ENCODE measurements at places on chromosomes 13 and 19.

- peak; percentile 7 for DNase-seq
These were observed 1725.2 kb downstream of the EFNB2 start for GRCh38 chr13:104810242-104810641.

DNA sequence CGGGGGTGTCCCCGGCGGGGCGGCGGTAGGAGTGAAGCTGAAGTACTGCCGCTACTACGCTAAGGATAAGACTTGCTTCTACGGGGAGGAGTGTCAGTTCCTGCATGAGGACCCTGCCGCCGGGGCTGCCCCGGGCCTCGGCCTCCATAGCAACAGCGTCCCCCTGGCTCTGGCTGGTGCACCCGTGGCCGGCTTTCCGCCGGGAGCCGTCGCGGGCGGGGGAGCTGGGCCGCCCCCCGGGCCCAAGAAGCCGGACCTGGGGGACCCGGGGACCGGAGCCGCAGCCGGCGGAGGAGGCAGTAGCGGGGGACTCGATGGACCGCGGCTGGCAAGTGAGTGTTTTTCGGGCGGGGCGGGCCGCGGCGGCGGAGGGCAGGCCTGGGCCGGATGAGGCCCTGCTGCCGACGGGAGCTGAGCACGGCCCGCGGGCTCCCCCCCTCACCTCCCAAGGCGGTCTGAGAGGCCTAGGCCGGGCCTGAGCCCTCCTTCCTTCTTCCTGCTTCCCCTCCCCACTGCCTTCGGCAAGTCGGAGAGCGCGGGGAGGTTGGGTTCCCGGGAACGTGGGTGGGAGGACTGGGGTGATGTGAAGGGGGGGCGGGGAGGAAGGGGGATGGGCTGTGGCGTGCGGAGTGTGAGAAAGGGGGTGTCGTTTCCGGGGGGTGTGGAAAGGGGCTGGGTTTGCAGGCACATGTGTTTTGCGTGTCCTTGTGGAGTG lies 568 bp downstream of the PAN3 start:
- peak; percentile 87 for DNase-seq

- no peak for DNase-seq
These were observed 207.8 kb downstream of the POSTN start for GRCh38 chr13:37390735-37391134.

DNA sequence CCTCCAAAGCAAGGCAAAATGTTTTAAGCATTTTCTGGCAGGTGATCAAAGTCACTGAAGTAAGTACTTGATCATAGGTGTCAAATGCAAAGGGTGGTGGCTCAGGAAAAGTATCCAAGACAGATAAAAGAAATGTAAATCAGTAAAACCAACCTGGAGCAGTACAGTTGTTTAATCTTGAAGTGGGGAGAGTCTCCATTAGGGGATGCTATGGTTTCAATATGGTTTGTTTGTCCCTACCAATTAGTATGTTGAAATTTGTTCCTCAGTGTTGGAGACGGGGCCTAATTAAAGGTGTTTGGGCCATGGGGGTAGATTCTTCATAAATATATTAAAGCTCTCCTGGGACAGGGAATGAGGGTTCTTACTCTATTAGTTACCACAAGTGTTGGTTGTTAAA lies 1781.7 kb upstream of the PRR20A start:
- no peak for DNase-seq

DNA sequence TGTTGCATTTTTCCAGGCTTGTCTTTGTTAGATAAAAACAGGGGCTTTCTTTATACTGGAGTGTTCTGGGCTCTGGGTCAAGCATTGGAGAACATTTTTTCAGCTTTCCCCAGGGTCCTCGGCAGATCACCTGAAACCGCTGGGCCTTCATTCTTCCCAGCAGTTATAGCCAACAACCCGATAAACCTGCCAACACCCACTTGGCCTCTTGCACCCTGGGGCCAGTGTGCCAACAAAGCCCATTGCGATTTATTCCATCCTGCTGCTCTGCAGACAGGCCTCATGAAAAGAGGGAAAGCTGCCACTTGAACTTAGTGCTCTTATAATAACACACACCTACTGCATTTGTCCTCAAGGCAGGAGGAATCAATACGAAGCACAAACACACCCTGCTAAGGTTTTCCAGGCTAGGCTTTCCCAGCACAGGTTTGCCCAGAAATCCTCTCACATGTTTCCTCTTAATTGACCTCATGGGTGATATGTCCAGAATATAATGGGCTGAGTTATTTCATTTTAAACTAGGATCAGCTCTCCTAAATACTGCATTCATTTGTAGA lies 669.3 kb downstream of the LIG4 start:
- no peak for DNase-seq

GRCh38 chr19:37982655-37983054 lies 75.6 kb downstream of the SIPA1L3 start:
- DNase-seq: no peak

DNA sequence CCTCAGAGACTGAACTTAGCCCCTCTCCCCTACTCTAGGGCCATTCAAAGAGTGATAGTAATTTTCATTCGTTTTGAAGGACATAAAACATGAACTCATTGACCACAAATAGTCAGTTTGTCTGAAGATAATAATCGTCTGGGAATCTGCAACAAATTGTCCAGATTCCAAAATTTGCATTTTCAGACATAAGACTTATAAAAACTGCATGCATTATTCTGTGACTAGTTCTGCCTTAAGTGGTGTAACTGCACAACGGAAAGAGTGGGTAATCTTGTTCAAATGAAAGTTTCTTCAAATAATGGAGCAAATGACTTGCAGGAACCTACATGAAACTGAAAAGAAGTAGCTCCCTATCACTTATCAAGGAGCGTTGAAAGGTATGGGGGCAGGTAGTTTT lies 8.4 kb downstream of the CSNK1A1L start:
- DNase-seq: no peak

GRCh38 chr19:18543814-18544475 lies 572 bp upstream of the FKBP8 start:
- peak; percentile 72 for DNase-seq

DNA sequence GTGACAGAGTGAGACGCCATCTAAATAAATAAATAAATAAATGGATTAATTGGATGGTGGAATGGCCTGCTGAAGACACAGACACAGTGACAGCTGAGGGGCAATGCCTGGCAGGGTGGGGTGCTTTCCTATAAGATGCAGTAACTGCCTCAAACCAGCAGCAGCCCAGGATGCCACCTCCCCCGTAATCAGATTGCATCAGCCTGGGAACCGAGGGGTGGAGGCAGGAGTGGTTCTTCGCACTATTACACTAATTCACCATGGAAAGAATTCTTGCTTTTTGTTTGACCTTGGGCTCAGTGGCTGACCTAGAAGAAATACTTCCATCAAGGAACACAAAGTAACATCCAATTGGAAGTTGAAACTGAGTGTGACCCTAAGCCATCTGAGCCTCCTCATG lies 31.6 kb upstream of the USP12 start:
- no peak for DNase-seq

DNA sequence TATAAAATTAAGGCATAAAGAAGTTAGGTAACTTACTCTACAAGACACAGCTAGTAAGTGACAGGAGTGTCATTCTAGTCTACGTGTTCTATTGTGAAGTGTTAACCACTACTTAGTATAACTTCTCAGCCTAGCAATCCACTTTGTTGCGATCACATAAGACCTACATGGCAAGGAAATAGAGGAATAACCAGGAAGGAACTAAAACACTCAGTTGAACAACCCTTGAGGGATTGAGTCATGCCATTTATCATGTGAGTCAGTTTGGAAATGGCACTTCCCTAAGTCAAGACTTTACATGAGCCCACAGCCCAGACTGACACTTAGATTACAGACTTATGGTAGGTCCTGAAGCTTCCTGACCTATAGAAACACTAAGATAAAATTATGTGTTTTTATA lies 279.5 kb upstream of the PCDH20 start:
- no peak for DNase-seq

DNA sequence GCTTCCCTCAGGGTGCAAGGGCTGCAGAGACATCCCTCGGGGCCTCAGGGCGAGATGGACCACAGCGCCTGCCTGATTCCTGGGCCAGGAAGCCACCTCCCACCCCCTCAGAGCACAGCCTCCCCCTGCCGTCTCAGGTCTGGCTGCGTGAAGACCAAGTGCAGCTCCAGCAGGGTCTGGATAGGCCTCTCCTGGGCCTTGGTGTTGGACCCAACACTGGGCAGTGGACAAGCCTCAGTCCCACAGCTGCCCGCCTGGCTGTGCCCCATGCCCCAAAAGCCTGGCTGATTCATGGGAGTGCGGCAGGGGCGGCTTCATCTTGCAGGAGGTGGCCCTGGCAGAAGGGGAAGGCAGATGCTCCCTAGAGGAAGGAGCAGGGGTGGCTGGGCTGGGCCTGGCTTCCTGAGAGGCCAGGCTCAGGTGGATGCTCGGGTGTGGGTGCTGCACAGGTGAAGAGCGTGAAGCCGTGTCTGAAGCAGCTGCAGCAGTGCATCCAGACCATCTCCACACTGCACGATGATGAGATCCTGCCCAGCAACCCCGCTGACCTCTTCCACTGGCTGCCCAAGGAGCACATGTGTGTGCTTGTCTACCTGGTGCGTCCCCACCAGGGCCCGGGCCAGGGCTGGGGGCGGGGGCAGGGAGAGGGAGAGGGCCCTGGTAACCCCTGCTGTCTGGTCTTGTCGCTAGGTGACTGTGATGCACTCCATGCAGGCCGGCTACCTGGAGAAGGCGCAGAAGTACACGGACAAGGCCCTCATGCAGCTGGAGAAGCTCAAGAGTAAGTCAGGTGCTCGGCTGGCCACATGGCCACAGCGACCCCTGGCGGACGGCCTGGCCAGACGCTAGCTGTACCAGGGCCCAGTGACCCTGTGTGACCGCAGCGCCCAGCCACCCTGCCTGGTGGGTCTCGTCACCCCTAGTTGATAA lies 21.7 kb downstream of the MAU2 start:
- DNase-seq: no peak

- no peak for DNase-seq
These were observed 45.6 kb upstream of the RAP2A start for GRCh38 chr13:97388373-97388772.

DNA sequence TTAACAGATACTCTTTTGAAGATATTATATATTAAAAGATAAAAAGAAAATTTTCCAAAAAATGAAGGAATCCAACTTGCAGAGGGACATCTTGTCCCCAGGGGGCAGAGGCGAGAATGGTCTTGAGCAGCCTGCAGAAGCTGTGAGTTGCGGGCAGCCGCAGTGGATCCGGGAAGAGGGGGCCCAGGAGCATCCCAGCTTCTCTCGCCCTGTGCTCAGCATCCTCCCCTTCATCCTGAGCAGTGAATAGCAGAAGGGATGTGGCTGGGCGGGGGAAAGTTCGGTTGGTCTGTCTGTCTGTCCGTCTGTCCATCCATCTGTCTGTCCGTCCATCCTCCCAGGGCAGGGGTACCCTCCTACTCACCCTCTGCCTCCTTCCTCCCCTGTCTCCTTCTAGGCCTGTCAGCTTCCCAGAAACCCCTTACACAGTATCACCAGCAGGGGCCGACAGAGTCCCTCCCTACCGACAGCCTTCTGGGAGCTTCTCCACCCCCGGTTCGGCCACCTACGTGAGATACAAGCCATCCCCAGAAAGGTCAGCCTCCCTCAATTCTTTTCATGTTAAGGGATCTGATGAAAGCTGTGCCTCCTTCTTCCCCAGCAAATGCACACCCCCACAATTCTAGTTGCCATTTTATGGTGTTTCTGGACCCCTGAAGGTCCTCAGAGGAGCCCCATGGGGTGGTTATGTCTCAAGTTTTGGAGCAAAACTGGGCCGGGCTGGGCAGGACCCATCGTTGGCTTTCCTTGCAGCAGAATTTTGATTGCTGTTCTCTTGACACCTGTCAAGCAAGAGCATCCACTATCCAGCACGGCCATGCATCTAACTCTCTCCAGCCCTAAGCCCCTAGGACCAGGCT lies 81.6 kb downstream of the DPF1 start:
- DNase-seq: peak; percentile 50

DNA sequence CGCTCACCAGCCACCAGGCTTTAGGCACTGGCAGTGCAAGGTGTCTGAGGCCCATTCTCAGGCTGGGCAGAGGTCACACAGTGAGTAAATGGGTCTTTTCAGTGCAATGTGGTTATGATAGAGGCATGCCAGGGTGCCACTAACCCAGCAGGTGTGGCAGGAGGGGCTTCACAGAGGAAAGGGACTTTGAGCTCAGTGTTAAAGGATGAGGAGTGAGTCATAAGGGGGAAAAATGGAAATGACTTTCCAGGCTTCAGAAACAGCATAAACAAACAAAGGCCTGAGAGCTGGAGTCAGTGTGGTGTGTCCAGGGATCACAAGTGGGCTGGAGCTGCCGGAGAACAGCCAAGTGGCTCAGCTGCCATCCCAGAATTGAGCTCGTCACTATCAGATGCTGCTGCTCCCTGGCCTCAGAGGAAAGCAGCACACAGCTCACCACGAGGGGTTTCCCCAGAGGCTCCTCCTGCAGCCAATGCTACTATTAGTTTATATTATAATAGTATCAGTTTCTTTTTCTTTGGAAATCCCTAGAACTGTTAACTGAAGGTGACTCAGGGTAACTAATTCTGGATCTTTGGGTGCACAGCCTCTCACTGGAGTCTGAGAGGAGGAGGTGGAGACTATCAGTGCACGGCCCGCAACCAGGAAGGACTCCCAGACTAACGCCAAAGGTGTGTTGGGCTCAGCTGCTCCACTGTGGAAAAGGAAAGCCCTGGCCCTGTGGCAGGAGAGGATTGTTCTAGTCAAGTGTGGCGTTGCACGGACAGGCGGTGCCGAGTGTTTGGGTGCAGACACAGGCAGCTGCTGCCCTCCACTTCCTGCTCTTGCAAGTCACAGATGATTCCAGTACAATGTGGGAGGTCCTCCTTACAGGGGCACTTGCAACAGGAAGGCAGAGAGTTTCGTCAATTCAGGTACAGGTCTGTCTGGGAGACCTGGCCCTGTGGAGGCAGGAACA lies 39.5 kb downstream of the DHRS12 start:
- DNase-seq: peak; percentile 79

- DNase-seq: no peak
These were observed 385.8 kb downstream of the DLEU7 start for GRCh38 chr13:50457415-50458393.

GRCh38 chr19:42226886-42227285 lies 6.8 kb downstream of the ZNF526 start:
- no peak for DNase-seq

- DNase-seq: no peak
These were observed 2063.5 kb downstream of the PCDH9 start for GRCh38 chr13:65166675-65167074.

DNA sequence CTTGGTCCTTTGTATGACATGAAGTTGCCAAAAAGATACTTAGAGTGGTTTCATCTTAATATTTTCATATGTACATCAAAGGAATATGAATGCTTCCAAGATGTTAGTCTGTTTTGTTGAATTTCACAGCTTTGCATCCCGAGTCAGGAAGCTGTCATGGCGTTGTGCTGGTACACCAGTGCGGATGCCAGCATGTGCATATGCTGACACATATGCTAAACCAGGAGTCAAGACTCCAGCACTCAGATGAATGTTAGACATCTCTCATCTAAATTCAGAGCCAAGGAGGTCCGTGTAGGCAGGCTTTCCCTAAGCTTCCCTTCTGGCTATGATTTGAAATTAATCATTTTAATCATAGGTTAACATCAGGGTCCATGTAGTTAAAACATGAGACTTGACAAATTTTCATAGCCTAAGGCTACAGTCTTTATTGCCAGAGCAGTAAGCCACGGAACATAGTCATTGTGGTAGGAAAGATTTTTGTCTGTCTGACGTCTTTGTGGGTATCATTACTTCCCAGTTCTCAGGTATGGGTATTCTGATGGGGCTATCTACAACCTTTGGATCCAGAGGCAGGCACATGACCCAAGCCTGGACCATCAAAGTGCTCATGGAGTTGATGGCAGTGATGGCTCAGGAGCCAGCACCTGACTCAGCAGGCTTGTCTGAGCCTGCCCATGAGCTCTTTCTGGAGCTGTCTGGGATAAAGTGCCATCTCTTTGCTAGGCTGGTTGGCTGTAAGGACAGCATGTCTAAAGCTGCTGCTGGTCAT lies 246.1 kb downstream of the KCNRG start:
- DNase-seq: no peak

Data from activated naive CD8-positive, alpha-beta T cell treated with anti-CD3 and anti-CD28 coated beads for 36 hours (primary cell).